ENCODE measurements at places on chromosomes 12 and 14.

DNA sequence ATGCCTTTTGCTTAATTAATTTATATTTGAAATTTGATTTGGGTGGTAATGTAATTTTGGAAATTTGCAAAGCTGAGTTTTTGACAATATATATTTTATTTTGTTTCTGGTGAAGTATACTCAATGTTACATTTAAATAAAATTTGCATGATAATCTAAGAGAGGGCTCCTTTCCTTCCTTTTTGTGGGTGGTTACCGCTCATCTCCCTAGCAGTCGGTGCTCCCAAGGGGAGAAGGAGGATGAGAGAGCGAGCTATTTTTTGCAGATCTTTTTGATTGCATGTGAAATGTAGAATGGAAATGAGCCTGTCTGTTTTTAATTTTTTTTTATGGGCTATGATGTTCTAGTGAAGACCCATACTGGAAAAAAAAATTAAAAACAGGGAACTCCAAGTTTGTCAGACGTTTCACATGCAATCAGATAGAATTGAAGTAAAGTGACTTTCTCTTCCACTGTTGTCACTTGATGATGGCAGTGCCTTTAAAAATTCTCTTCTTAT lies 39.8 kb downstream of the MSRB3 start:
- no peak for DNase-seq

DNA sequence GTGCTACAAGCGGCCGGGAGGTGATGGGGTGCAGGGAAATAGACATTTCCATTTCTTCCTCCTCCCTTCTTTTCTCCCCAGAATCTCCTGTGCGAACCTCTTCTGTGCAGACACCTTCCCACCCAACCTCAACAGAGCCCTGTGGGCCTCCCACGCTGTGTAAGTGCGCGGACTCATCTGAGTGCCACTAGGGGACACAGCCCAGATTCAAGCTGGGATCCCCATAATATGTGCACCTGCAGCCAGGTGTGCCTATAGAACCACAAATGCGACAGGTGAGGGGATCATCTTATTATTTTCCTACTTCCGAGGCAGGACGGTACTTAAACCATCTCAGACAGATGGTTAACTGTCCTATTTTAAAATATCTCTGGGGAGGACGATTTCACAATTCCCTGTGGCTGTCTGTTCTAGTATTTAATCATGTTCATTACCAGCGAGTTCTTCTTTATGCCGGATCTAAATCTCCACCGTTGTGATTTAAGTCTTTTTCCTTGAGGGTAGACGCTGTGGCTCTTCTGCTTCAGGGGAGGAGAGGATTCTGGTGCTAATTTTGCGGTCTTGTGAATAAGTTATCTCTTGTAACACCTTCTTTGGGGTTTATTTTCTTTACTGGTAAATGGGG lies 17.2 kb upstream of the CACNA1C start:
- DNase-seq, result no peak

DNA sequence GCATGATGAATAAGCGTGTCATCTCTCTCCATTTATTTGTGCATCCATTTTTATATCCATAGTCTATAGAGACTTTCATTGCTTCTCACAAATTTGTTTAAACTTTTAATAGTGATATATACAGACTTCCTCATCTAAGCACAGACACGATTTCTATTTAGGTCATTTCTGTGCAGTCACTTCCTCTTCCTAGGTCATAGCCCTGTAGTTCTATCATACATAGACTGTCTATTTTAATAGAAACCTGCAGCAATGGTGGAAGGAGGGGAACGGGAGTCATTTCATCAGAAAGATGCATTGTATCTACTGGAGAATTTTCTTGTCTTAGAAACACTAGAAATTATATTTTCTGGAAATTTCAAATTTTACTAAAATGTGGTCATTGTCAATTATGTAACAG lies 133.4 kb upstream of the FGD4 start:
- no peak for DNase-seq

GRCh38 chr12:117882181-117882580 lies 86.6 kb downstream of the KSR2 start:
- no peak for DNase-seq

DNA sequence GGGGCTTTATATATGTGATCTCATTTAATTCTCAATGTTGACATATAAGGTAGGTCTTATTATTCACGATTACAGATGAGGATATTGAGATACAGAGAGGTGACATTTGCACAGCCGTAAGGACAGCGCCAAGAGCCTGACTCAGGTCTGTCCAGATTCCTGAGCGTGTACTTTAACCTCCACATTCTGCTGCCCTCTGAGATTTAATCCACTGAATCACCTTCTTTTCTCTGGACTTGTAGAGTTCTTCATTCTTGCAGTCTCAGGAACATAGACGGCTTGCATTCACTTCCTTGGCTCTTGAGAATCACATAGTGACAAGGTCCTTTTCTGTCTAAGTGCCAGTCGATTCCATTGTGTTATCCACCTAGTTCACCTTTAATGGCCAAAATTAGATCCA lies 141.0 kb upstream of the ARHGAP5 start:
- DNase-seq, result no peak

- peak; percentile 75 for DNase-seq
These were observed 5.7 kb upstream of the SLC35F4 start for GRCh38 chr14:57871459-57872080.

- DNase-seq, result peak; percentile 26
These were observed 402.3 kb downstream of the NUAK1 start for GRCh38 chr12:105736498-105736897.

Measured in fibroblast of skin of right biceps (primary cell).